ENCODE measurements at places on chromosomes 7 and 10.

DNA sequence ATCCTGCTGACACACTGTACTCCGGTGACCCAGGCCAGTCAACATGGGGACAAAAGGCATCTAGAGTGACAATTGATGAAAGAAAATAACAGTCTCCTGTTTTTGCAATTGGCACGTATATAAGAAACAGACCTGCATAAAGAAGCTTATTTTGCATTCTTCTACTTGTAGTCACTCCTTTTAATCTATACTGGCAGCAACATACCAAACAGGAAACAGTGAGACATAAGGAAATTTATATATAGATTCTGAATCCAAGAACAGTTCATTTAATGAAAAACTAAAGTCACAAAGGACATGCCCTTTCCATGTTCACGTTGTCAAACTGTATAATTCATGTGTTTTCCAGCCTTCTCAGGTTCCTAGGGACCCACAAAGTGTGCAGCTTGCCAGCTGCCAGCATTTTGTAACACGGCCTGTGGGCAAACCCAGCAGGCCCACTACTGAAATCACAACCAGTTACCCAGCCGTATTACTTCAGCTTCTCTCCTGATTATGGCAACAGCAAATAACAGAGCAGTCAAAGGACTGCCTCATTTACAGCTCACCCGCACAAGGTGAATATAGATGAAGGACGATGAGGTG is 72.3 kb downstream of the AMPH start:
- DNase-seq: no peak

- no peak for DNase-seq
Observed at GRCh38 chr10:123729523-123729922, 63.4 kb downstream of the GPR26 start.

DNA sequence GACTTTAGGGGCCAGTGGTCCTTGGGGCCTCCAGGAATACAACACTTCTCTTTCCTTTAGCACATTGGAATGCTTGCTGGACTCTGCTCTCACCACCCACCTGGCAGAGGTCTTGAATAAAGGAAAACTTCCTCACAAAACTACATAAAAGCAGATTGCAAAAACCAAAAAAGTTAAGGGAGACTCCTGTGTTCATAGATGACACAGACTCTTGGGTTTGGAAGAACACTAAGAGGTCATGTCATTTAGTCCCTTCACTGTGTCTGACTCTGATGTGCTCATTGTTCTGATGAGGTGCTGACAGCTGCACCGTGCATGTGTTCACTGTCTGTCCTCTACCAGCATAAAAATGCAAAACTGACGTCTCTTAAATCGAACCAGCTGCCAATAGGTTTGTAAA is 11.4 kb downstream of the BLNK start:
- no peak for DNase-seq

GRCh38 chr10:79417266-79417665 is 28.2 kb downstream of the ZCCHC24 start:
- DNase-seq: no peak

DNA sequence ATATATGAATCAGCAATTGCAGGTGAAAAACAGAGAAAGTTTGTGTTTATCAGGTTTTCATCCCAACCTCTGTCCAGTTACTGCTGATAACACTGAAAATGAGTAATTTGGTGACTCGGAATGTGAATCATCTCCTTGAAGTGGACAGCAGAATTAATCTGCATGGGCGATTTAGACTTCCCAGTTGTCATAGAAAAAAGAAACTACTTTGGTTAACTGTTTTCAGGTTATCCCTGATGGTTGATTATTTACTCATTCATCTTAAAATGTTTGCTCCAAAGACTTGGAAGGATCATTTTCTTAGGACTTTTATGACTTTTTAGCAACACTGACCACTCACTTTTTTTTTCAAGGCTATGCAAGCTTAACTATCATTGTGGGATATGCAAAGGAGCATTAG is 504.1 kb upstream of the ANKRD30A start:
- no peak for DNase-seq

- peak; percentile 8 for DNase-seq
Observed at GRCh38 chr10:27744802-27745731, 552 bp downstream of the MKX start.

- DNase-seq: no peak
Observed at GRCh38 chr7:43199371-43200160, 87.1 kb downstream of the HECW1 start.

DNA sequence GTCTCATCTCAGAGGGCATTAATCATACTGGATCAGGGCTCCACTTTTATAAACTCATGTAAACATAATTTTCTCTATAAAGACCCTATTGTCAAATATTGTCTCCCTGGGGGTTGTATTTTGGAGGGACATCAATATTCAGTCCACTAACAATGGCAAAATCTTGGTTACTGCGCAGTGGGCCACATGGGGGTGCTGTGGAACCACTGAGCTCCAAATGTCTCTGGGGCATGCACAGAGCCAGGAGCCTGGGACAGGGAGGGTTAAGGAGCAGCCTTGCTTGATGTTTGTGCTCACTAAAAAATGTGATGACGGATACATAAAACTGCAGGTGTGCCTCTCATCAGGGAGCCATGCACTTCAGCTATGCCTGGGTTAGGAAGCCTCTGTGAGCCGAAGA is 62.1 kb upstream of the PRSS58 start:
- peak; percentile 29 for DNase-seq

- DNase-seq: no peak
Observed at GRCh38 chr7:111266613-111267012, 175.7 kb downstream of the LRRN3 start.

- no peak for DNase-seq
Observed at GRCh38 chr10:104018471-104018870, 51.5 kb downstream of the SLK start.

- DNase-seq: no peak
Observed at GRCh38 chr10:23151071-23151470, 41.0 kb upstream of the PTF1A start.

DNA sequence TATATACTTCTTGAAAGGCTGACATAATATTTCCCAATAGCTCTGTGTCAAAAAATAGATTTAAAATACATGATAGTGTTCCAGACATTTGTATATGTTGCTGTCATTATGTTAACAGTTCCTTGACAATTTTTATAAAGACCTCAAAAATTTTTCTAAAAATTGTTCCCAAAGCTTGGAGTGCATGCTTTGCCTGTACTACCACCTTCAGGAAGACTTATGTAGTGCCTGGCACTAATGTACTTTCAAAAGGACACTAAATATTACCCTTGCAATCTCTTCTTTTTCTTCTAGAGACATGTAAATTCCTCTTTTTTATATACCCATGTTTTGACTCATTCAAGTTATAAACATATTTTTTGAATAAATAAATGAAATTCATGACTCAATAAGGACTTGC is 48.0 kb upstream of the SP8 start:
- DNase-seq: no peak

DNA sequence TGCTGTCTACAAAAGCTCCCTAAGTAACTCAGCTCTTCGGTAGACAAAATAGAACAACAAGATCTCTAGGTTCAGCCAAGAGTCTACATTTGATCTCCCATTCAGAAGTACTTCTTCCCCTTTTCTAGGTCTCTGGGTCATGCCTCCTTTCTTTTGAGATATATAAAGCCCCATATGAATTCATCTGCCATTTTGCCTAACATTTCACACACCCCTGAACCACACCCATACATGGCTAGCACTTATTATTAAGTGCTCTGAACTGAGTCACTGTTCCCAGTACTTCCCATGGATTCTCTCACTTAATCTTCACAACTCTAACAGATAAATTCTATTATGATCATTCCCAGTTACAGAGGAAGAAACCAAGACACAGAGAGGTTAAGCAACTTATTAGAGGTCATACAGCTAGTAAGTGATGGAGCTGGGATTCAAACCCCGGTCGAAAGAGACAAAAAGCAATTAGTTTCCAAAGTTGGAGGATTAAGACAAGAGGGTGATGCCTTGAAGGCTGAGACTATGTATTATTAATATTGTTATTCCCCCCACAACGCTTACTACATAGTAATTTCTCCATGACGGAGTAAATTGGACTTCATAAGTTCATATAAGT is 17.3 kb downstream of the MYOF start:
- DNase-seq: no peak

- no peak for DNase-seq
Observed at GRCh38 chr10:77359287-77359691, 278.3 kb downstream of the KCNMA1 start.

DNA sequence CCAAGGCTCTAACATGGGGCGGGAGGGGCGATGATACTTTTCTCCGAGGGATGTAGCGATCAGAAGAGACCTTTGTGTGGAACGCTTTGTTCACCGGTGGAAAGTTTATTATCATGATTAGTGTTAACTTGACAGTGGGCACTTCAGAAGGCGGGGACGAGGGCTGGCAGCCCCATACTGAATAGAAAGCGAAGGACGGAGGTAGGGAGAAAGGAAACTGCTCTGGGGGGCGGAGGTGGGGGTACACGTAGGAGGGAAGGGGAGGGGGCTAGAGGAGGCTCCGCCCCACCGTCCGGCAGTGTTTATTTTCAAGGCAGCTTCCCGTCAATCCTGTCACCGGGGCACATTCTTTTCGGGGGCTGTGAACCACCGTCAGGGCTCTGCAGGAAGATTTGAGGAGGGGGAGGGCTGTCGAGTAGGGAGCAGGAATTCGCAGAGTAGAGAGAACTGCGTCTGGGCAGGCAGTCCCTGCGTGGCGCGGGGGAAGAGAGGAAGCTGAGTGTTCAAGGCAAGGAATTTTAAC is 9.4 kb upstream of the NKX2-3 start:
- DNase-seq: no peak

- DNase-seq: no peak
Observed at GRCh38 chr7:7228967-7229366, 46.6 kb downstream of the C1GALT1 start.

DNA sequence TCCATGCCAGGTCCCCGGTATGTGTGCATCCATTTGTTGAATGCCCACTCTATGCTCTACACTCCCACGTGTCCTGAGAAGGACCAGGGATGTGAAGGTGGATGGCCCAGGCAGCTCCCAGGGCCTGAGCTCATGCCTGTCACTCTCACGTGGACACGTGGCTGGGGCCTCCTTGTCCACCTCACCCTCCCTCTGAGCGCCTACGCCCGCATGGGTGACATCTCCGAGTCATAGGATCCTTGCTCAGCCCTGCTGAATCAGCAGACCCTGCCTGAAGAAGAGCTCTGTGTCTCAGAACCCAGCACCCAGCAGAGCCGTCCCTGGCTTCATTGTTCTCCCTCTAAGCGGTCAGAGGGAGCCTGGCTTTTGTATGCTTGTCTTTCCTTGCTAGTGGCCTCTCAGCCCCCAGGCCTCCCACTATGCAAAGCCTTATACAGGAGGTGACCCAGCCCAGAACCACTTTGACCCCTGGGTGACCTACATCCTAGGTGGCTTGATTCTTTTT is 107.9 kb upstream of the PPIF start:
- DNase-seq: no peak

- no peak for DNase-seq
Observed at GRCh38 chr10:70233939-70234300, 691 bp upstream of the PPA1 start.

DNA sequence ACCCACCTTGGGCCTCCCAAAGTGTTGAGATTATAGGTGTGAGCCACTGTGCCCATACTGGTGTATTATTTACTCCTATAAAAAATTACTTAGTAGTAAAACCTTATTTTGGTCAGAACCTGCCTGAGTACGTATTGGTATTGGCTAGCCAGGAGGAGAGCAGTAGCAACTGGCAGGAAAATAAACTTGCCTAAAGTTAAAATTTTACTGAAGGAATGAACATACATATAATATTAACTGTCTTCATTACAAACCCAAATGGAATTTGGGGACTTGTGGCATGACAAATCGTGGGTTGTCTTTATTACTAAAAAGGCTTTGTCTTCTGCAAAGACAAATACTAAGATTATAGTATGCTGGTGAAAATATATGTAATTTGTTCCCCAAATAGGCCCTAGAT is 8.4 kb downstream of the RAB18 start:
- no peak for DNase-seq

- DNase-seq: no peak
Observed at GRCh38 chr10:30763918-30764317, 134.4 kb upstream of the LYZL2 start.

- DNase-seq: no peak
Observed at GRCh38 chr7:108634036-108634435, 64.4 kb downstream of the DNAJB9 start.

DNA sequence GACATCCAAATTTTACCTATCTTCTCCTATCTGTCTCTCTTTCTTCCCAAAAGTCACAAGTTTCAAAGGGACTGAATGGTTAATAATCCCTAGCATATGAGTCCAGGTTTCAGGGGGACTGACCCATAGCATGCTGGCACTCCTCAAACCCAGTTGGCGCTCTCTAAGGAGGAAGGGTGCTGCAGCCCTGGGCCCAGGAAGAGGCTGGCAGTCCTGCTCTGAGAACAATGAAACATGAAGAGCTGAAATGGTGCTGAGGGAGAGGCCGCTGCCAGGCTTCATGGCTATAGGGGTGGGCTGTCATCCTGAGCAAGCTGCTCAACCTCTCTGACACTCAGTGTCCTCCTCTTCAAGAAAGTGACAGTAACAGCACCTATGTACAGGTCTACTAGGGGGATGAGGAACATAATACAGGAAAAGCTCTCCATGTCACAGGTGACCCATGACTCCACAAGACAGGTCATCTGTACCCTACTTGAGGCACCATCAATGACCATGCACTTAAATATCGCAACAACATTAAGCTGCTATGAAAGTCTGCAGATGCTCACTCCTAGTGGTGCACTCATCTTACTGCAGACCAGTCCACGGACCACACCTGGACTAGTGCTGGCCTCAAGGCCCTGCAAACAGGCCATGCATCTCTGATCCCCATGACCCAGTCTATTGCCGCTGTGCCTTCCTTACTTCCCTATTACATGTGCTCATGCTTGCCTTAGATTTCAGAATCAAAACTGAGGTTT is 17.0 kb downstream of the COBL start:
- DNase-seq: no peak

- no peak for DNase-seq
Observed at GRCh38 chr10:31578181-31578852, 259.3 kb downstream of the ZEB1 start.

DNA sequence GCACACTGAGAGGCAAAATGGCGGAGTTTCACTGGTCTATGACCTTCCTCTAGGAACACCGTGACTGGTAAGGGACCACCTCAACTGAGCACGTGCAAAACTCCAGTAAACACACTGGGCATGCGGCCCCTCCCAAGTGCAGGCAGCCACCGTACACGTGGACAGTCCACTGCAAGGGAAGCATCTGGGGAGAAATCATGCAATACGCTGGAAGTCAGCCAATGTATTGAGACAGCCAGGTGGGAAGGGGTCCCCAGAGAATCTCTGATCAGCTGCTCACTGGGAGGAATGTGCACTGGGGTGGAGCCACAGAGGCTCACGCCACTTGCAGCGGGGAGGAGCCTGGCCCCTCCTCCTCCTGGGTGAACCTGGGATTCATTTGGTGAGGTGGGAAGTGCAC is 49.3 kb downstream of the CFAP46 start:
- DNase-seq: no peak

- no peak for DNase-seq
Observed at GRCh38 chr7:123023126-123023525, 27.6 kb upstream of the TAS2R16 start.

- no peak for DNase-seq
Observed at GRCh38 chr7:135193615-135194081, 17.7 kb downstream of the WDR91 start.

- no peak for DNase-seq
Observed at GRCh38 chr10:91034494-91035159, 113.7 kb upstream of the ANKRD1 start.

- peak; percentile 88 for DNase-seq
Observed at GRCh38 chr7:2978408-2978807, 65.3 kb downstream of the CARD11 start.

Measured in stimulated activated CD4-positive, alpha-beta T cell treated with anti-CD3 and anti-CD28 coated beads, Interleukin-12 subunit alpha, Interleukin-12 subunit beta, amount 100 ng/mL, for 4 hours (primary cell).